CD4-positive, alpha-beta T cell treated with Interferon alpha-2 for 1 hour (primary cell): ENCODE measurements at places on chromosomes 4 and X.
A peak's percentile ranks its signal among the peaks of the same experiment; 100 is the strongest.

GRCh38 chr4:45453258-45453853 lies 670.5 kb downstream of the GABRG1 start:
- no peak for DNase-seq

DNA sequence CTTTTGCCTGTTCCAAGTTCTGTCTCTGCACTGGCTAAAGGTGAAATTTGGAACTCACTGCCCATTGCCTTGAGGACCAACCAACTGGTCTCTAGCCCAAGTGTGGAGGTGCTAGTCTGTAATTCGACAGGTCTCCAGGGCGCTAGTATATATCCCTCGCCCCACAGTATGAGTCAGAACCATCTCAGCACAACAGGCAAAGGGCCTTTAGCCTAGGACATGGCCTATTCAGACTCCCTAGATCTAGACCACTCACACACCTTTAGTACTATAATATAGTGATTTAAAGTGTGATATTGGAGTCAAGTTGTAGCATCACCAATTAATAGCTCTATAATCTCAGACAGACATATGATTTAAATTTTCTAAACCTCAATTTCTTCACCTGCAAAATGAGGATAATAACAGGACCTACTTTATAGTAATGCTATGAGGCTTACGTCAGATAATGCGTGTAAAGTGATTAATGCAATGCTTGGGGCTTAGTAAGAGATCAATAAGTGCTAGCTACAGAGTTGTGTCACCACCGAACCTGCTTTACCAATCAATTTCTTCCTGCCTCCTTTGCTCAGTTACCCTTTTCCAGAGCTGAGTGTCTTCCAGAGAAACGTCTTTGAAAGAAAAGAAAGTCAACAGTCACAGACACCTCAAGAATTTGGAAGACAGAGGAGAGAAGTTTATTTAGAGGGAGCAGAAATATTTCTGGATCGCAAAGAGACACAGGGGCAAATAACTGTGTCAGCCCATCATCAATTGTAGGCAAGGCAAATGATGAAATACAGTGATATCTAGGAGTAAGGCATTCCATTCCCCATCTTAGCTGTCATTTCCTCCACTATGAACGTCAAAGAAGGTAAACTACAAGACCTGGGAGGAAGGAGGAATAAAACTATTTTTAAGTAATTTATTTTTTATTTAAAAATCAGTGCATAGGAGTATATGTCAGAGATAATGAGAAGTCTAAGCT lies 2.3 kb downstream of the NOX1 start:
- no peak for DNase-seq

DNA sequence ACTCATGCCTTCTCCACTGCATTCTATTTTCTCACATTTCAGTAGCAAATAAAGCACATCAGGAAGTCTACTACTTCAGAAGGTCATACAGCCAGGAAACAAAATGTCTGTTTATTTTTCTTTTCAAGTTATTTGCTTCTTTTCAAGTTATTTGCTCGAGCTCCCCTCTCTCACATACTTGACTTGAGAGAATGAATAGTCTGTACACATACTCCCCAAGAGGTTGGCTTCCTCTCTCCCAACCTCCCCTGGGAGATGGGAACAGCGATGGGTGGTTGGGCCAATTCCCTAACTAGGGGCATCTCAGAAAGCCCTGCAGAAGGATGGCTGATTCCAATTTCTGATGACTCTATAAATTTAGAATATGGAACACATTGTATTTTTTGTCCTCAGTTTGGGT lies 64.7 kb upstream of the PTPN13 start:
- no peak for DNase-seq

GRCh38 chr4:33054161-33054560 lies 2334.0 kb downstream of the PCDH7 start:
- no peak for DNase-seq

DNA sequence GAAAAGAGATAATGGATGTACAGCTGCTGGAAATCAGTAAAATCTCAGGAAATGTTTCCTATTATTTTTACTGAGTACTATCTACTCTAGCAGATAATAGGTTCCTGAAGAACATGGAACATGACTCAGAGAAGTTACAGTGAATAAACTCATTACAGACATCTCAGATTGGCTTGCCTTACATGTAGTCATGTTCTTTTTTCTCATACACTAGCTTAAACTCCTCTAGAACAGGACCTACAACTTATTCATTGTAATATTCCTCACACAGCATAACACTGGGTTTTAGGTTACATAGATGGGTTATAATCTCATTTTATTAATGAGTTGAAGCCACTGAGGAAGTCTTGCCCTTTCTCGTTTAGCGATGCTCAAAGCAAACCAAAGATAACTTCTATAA lies 86.9 kb upstream of the BMP2K start:
- DNase-seq: no peak

- no peak for DNase-seq
These were observed 212.8 kb downstream of the GPAT3 start for GRCh38 chr4:83748711-83749110.

DNA sequence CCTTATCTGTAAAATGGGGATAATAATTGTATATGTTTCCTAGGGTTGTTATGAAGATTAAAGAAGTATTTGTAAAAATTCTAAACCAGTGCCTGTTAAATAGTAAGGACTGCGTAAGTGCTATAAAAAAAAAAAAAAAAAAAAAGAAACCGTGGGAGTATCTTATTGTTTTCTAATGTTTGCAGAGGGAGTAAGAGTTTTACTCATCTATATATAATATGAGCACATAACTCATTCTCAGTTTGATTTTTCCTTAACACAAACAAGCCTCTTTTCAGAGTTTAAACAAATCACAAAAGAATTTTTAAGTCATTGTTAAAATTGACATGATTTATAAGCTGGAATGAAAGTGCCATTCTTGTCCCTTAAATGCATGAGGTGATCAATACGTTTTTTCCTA lies 104.9 kb downstream of the AMELX start:
- no peak for DNase-seq

DNA sequence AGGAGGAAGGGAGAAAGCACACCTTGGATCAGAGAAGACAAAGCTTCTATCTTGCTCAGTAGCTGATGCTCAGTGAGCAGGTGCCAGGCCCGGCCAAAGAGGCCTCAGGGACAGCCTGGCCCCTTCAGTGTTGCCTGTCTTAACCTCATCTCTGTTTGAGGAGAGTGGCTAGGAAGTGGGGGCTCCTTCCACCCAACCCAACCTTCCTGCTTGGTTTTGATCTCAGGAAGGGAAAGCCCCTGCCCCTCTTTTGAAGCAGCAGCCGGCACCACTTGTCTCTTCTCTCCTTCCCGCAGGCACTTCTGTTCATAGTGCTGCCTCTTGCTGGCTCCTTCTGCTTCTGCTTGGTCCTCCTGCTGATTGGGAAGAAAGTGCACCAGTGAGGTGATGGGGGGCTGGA lies 2.4 kb upstream of the AFF2 start:
- DNase-seq: peak; percentile 7

DNA sequence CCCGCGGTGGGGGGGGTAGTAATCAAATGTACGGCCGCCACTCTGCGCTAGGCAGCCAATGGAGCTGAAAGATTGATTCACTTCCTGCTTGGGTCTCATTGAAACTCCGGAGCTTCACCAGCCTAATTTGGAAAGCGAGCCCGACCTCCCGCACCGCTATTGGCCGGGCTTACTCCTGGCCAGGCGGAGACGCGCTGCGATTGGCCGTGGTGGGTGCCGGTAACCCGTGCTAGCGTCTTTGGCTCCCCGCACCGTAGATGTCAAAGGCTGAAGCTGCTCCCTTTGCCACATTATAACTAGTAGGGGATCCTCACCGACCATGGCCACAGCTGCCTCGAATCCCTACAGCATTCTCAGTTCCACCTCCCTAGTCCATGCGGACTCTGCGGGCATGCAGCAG lies at the start of gene POU3F4:
Gene POU3F4 (plus strand): TSS at position 285 of the 400 bp plus-strand sequence. CDS start 35 bp downstream, at position 320.
- peak; percentile 1 for DNase-seq

DNA sequence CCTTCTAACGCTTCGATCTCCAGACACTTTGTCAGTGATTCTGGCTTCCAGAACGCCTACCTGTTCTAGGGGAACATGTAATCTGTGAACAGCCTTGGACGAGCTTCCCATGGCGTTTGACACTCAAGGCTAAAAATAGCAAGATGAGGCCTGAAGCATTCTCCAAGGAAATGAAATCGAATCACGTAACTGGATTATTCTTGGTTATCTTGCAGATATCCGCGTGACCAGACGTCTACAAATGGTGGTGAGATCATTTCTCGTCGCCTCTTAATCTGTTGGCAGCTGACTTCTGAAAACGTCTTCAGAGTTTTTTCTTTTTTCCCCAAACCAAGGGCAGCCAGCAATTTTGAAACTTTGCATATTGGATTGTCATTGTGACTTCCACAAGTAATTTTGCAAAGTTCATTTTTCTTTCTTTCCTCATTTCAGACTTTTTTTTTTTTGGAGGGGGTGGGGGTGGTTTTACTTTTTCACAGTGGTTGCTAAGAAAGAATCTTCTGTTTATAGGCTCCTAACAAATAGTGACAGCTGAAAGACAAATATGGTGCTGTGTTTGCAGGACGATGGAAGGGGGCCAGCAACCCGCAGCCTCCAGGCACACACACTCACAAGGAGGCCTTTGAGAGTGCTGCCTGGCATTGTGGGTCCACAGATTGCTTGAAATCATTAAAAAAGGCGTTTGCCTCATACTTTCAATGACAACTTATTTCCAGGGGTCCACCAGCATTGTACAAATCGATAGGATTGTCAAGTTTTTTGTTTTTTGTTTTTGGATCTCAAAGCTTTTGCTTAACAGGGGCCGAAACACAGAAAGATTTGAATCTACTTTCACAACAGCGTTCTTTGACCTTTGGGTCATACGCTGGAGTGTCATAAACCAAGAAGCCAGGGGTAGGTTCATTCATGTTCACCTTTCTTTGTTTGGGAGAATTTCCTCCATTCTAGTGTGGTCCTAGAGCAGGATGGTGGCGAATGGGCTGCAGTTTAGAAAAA lies 32.4 kb upstream of the PDLIM3 start:
- DNase-seq: no peak

- DNase-seq: peak; percentile 62
These were observed 22.1 kb downstream of the DOK7 start for GRCh38 chr4:3485011-3485791.

GRCh38 chr4:85946821-85947220 lies 413.0 kb downstream of the MAPK10 start:
- DNase-seq: no peak

- DNase-seq: no peak
These were observed 85.3 kb downstream of the HCCS start for GRCh38 chrX:11196476-11196875.

- no peak for DNase-seq
These were observed 1329.5 kb upstream of the TENM3 start for GRCh38 chr4:180913750-180914149.

- no peak for DNase-seq
These were observed 14.6 kb downstream of the USP11 start for GRCh38 chrX:47247206-47247998.

DNA sequence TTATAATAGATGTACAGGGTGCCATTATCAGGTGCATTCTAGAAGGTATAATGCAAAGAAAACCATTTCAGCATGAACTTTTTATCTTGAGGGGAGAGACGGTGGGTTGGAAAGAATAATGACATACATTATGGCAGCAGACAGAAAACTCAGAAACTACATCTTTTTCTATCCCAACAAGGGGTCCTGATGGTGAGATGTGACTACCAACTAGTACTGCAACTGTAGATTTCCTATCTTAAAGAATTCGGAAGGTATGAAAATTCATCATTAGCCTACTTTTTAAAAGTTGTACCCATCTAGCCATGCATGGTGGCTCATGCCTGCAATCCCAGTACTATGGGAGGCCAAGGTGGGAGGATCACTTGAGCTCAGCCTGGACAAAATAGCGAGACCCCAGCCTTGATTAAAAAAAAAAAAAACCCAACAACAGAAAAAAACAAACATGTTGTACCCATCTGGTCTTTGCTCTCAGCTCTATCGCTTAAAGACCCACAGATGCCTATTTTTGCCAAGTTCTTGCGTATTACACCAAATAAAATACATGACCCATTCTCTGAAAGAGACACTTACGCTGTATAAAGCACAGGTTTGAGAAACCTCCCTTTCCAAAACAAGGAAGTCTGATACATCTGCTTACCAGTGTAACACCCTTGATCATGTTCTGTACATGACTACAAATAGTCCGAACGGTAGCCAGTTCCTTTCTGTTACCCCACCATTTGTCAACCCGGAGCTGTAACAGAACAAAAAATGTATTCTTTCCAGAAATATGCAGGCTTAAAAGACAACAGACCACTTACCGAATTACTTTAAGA lies 1.6 kb downstream of the RPL9 start:
- DNase-seq: no peak

GRCh38 chr4:61872983-61873382 lies 672.9 kb downstream of the ADGRL3 start:
- no peak for DNase-seq

DNA sequence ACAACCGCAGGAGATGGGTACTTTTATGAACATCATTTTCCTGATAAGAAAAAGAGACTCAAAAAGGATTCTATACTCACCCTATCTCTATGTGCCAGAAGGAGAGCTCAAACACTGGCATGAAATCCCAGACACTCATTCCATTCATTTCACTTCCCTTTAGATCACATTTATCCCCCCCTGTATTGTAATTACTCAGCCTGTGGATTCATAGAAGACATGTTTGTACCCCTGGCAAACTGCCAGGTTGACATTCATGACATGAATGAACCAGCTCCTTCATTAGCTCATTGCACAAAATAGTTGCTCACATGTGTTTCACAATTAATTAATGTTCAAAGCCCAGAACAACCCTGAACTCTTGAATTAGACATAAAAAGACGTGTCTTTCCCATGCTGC lies 4.9 kb downstream of the SMR3A start:
- no peak for DNase-seq

GRCh38 chr4:148076964-148077363 lies 345.1 kb downstream of the ARHGAP10 start:
- no peak for DNase-seq

DNA sequence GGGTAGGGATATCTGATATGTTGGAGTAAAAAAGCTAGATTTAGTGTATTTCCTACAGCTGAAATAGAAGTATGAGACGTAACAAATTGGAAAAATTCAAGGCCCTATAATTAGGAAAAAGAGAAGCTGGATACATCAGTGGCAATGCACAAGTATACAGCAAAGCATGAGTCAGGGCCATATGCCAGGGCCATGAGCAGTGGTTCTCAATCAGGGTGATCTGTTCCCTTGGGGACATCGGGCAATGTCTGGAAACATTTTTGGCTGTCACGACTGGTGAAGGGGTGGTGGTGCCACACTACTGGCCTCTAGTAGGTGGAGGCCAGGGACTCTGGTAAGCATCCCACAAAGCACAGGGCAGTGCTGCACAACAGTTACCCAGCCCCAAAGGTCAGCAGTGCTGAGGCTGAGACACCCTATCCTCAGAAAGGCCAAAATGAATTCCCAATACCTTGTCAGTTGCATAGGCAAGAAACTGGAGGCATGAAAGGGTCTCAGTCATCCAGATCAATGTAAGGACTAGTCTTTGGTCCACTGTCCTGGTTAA lies 36.8 kb upstream of the NAP1L5 start:
- no peak for DNase-seq

GRCh38 chr4:47031011-47031678 lies at the start of gene GABRB1:
TSS of gene GABRB1 (plus strand) at chr4:47031567.
- DNase-seq: no peak

DNA sequence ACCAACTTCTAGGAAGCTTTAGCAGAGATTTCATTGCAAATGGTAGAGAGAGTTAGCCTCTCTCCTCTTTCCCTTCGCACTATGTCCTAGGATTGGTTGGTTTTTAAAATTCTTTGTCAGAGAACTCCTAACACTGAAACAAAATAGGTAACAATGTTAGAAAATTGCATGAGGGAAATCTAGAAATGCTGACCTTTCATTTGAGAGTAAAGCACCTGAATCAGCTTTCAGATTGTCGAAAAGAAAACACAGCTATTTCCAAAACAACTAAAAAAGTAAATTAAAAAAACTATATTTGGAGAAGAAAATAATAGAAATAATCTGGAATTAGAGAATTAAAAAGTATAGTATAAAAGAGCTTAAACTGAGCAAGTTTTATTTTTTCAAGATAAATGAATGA lies 108.1 kb upstream of the GK2 start:
- DNase-seq: no peak
